ENCODE measurements at places on chromosomes 1 and 21.

GRCh38 chr1:206459703-206460102 is 10.6 kb upstream of the IKBKE start:
- DNase-seq, result no peak

DNA sequence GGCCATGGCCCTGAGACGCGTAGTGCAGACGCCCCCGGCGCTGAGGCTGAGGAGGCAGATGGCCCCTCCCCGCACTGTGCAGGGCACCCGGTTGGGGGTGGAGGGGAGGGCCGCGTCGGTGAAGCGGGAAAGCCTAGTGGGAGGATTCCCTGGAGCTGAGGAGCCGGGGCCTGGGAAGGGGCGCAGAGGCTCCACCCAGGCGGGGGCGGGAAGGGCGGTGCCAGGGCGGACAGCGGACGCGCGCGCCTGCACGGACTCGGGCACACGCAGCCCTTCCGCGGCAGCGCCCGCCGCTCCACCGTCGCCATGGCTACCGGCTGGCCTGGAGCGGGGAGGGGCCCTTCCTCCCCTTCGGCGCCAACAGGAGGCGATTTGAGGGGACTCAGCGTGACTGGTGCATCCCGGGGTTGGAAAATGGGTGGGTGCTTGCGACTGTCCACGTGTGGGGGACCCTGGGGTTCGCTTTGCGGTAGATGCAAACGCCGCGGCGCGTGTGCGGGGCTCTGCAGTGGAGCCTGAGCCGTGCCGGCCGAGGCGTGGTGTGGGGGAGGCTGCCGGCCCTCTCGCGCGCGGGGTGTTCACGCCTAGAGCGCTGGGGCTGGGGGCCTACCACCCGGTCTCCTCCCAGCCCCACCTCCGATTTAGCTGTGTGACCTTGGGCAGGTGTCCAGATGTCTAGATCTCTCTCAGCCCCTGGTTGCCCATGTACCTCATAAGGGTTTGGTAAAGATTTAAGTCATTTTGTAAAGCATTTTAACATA is 35.1 kb downstream of the PTPRF start:
- peak; percentile 47 for DNase-seq

DNA sequence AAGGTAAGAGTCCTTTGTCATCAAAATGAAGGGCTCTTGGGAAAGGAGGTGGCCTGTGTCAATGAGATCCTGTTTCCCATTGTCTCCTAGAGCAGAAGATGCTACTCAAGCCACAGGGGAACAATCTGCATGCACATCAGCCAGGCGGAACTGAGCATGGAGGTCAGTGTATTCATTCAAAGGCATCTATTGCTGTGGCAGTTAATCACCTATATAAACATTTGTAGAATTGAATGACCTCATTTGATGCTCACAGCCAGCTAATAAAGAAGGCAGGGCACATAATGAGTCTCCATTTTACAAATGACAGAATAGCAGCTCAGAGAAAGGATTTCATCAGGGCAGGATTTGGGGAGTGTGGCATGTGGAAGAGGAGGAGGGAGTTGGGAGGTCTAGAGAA is 5.7 kb upstream of the FYB2 start:
- no peak for DNase-seq

- no peak for DNase-seq
These were observed 157.9 kb upstream of the TNR start for GRCh38 chr1:175901076-175901836.

Data from AG10803 (cell line).